Tibial nerve (tissue), 4 donors: ENCODE measurements at places on chromosomes 11 and 22. TPM values are rescaled to one million over a fixed set of nuclear protein-coding genes. Genes with fewer than 3 reads are reported as not detected.

CALCB gene
- total RNA-seq, result 0.90 TPM

HPX gene
- 7.5 TPM for total RNA-seq

LAYN gene
- 4.6 TPM for total RNA-seq

SSRP1 gene
- total RNA-seq, result 67.5 TPM
